ENCODE measurements at places on chromosomes 6 and 20.
A peak's percentile ranks its signal among the peaks of the same experiment; 100 is the strongest.

GRCh38 chr20:37935435-37935834 lies 32.5 kb downstream of the VSTM2L start:
- H3K36me3 ChIP-seq = no peaks in the 10 kb centered on the region
- H3K27me3 ChIP-seq = no peaks in the 10 kb centered on the region
- H3K4me3 ChIP-seq = no peak overlapping the region
- no peak overlapping the region for H3K27ac ChIP-seq

DNA sequence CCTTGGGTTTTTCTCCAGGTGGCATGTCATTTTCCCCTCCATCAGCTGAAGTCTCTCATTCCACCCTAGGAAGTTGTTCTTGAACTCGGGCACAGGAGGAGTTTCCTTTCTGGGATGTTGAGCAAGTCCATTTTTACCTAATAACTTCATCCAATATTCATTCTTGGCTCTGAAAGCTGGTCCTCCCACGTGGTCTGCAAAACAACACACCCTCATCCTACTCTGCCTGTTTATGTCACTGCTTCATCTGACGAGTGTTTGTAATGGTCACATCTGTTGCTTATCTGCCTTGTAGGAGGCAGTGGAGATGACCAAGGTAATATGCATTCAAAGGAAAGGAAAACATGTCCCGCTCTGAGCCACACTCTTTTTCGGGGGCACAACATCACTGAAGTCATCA lies 41.7 kb upstream of the AIG1 start:
- H3K27ac ChIP-seq = no peak overlapping the region
- no peaks in the 10 kb centered on the region for H3K27me3 ChIP-seq
- DNase-seq = no peak
- no peaks in the 10 kb centered on the region for H3K4me1 ChIP-seq

GRCh38 chr6:162331911-162332310 lies 395.7 kb downstream of the PRKN start:
- no peaks in the 10 kb centered on the region for H3K4me1 ChIP-seq
- no peak overlapping the region for H3K4me3 ChIP-seq
- no peaks in the 10 kb centered on the region for H3K27me3 ChIP-seq
- DNase-seq = no peak
- H3K27ac ChIP-seq = no peak overlapping the region
- H3K36me3 ChIP-seq = no peaks in the 10 kb centered on the region

GRCh38 chr6:18141805-18142590 lies 12.9 kb downstream of the TPMT start:
- H3K27me3 ChIP-seq = no peaks in the 10 kb centered on the region
- no peaks in the 10 kb centered on the region for H3K4me1 ChIP-seq
- no peak overlapping the region for H3K4me3 ChIP-seq
- H3K27ac ChIP-seq = no peak overlapping the region

DNA sequence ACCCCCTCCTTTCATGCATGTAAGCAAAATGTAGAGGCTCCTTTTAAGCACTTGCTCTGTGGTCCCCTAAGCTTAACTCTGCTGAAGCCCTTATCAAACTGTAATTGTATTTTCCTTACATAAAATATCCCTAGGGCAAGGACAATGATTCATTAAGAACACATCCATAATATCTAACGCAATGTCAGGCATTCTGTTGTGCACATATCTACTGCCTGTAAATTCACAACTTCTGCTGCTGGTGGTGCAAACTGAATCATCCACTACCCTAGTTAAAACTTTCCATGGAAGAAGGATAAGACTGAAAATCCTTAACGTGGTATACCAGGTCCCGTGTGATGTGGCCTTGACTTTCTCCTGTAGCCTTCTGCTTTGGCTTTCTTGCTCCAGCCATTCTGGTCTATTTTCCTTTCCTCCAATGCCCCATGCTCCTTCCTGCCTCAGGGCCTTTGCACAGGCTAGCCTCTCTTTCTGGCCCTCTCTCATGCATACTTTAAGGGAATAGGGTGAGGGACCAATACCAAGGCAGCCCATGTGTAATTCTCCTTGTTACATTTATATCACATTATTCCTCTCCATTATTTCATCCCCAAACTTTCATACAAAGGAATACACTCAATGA lies 113.6 kb upstream of the ZFP64 start:
- no peak overlapping the region for H3K27ac ChIP-seq
- no peaks in the 10 kb centered on the region for H3K4me1 ChIP-seq
- DNase-seq = no peak

DNA sequence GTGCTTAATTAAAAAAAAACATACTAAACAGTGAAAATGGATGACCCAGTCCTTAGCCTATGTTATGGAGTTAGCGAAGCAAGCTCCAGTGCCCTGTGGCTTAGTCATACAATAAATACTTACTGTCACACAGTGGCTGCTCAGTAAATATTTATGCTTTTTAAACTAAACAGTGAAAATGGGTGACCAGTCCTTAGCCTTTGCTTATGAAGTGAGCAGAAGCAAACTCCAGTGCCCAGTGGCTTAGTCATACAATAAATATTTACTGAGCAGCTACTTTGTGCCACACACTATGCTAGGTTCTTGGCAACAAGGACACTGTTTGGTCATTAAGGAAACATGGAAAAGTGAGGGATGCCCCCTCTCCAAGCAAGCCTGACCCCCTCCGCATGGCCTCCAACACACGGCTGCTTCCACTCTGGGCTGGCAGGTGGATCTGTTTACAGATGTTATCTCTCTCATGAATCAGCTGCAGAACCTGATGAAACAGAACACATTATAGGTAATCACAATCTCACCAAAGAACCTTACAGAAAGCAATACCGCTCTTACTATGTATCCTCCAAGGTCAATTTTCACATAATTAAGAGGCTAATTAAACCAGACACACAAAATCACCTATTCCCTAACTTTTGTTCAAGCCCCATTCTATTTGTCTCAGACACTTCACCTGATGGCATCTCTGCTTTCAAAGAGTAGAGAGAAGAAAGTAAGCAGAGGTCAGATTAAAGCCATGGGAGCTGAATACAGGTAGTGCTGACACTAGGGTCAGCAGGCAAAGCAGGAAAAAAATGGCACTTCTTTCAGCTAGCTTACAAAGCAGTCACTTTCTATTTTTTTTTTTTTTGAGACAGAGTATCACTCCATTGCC lies 27.3 kb downstream of the CDK5RAP1 start:
- no peaks in the 10 kb centered on the region for H3K36me3 ChIP-seq
- H3K27ac ChIP-seq = peak overlapping the region; percentile 75
- peak; percentile 65 for DNase-seq
- no peak overlapping the region for H3K4me3 ChIP-seq
- H3K27me3 ChIP-seq = no peaks in the 10 kb centered on the region

Measured in breast epithelium (tissue), 4 donors.